ENCODE measurements at places on chromosomes 4 and X.

DNA sequence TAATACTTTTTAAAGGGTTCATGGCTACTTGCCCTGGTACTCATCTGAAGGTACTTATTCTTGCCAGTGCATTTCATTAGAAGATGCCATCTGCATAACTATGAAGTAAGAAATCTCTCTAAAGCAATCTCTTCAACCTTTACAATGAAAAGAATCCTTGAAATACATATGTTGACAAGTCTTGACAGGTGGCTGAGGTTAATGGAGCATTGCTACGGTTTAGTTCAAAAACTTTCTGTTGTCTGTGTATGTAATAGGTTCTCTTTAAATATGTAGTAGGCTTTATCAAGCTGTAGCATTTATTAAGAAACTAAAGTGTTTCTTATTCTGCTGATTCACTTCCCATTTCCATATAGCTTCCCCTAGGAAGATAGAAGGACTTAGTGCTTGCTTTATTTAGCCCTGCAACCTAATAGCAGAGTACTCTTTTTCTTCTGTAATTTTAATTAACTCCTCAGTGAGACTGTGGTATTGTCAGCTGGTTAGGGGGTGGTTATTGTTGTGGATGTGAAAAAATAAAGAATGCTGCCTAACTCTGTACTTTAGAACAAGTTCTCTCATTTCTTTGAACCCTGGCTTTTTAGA, 39.3 kb downstream of the SLAIN2 start:
- DNase-seq = no peak

DNA sequence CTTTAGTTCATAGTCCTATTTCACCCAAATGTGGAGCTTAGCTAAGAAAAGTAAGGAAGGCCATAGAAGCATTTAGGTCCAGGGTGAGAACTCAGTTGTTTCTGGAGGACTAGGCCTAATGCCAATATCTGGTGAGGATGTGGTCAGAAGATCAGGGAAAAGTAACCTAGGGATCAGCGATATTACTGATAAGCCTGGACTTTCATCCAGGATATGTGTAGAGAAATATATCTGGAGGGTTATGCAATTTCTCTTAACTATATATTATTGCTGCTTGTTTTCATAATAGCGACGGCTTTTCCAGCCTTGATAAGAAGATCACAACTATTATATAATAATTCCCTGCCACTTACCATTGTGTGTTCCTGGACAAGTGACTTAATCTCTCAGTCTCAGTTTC, 81.1 kb downstream of the FRAS1 start:
- DNase-seq = no peak

- DNase-seq = no peak
These were observed 10.4 kb upstream of the DCLK2 start for GRCh38 chr4:150067859-150068258.

DNA sequence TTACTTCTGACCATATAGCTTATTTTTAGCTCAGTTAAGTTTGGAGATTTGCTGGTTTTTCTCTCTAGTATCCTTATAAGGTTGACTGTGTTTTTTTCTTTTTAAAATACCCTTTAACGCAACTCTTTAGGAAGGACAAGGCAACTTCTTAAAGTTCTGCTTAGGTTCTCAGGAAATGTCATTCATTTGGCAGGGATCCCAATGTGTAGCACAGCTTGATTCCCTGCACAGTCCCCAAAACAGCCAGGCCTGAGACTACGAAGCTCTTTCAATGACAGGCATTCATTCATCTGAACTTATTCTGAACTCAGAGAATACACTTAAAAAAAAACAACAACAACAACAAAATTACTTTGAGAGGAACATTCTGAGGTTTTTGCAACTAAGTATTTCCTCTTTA, 1765.8 kb downstream of the PCDH7 start:
- DNase-seq = no peak

DNA sequence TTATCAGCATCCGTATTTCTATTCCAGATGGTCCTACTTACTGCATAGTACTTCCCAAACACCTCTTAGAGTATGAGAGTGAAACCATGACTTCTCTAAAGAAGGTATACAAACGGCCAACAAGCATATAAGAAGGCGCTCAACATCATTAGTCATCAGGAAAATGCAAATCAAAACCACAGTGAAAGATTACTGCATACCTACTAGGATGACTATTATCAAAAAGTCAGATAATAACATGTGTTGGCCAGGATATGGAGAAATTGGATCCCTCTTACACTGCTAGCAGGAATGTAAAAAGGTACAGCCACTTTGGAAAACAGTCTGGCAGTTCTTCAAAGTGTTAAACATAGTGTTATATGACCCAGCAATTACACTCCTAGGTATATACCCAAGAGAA, 215.3 kb upstream of the CXorf66 start:
- no peak for DNase-seq
